ENCODE measurements at places on chromosomes 7 and 10. TPM values are rescaled to one million over a fixed set of nuclear protein-coding genes. Genes with fewer than 3 reads are reported as not detected.

DNA sequence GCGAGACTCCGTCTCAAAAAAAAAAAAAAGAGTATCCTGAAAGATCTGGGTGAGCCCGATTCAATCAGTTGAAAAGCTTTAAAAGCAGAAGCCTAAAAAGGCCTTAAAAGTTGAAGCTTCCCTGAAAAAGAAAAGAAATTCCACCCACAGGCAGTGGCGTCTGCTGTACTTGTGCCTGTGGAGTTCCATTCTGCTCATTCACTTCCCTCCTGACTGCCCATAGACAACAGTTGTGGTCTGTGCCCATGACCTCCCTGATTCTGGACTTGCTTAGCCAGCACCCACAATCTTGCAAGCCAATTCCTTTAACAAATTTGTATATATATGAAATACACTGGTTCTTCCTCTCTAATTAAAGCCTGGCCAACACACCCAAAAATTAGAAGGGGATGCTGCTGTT is 141.7 kb downstream of the DLG5 start:
- DNase-seq, result no peak

DNA sequence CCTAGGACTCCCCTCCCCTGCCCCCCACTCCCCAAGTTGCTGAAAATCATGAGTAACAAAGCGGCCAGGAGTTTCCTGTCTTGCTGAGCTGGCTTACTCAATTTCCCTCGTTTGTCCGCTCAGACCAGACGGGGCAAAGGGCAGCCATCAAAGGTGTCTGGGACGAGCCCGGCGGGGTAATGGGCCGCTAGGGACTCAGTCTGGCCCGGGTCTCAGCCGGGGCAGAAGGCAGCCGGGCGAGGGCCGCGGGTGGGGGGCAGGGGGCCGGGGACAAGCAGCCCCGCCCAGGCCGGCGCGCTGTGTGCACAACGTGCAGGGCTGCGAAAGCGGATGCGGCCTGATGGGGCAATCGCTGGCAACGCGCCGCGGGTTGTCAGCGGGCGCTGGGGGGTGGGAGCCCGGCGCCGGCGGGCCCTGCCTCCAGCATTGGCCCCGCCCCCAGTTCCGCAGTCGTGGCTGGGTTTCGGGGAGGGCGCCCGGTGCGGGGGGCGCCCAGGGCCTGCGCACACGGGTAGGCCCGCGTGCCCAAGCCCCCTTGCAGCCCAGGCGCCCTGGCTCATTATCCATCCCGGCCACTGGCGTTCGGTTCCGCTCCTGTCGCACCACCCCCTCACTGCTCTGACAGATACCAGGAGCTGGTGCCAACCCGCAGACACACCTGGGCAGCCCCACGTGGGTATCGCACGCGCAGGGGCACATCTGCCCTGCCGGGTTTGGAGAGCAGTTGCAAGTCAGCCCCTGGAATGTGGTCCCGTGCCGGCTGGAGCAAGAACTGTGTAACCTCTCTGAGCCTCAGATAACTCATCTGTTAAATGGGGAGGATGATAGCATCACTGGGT is 35.1 kb downstream of the DNAJB12 start:
- DNase-seq, result peak; percentile 96

DNA sequence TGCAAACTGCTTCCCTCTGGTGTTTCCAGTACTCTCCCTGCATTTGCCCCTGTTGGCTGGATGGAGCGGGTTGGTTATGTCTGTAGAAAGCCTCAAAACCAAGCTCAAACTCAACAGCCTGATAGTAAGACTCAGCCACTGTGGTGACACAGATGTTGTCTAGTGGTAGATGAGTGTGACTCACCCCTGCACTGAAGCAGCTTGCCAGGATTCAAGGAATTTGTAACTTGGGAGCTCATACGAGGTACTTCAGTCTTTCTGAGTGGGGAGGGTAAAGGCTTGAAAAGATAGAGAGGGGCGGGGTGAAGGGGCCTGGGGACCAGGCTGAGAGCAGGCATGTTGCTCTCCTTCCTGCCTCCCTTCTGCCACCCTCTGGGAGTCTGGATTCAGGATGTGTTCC is 22.9 kb upstream of the AQP1 start:
- DNase-seq, result no peak

- DNase-seq, result no peak
These were observed 4.8 kb upstream of the DNAAF5 start for GRCh38 chr7:721619-722248.

- DNase-seq, result no peak
These were observed 11.4 kb downstream of the NPVF start for GRCh38 chr7:25216837-25217236.

- no peak for DNase-seq
These were observed 127.8 kb downstream of the CELF2 start for GRCh38 chr10:11145495-11145855.

DNA sequence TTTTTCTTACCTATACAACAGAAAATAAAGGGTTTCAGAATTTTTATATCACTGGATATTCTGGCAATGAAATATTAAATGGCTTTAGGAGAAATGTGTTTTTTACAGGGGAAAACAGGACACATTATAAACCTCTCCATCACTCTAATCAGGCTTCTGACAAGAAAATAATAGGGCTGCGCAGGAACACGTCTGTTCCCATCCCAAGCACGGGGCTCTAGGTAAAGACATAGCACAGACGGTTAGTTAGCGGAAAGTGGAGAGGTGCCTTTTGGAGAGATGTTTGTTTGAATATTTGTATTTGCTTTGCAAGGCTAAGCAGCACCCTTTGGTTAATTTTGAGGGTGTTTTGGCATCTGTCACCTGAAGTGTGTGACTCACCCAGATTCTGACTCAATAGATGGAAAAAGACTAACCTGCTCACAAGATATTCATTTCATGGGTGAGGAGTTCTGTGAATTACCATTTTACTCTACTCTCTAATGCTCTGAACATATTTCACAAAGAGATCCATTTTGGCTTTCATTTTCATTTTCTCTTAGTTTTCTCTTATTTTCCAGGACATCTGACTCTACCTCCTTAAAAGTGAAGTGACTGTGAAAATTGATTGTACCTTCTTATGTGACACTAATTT is 174.5 kb upstream of the AKR1E2 start:
- no peak for DNase-seq

GRCh38 chr7:110407242-110407641 is 683.7 kb upstream of the LRRN3 start:
- DNase-seq, result no peak

DNA sequence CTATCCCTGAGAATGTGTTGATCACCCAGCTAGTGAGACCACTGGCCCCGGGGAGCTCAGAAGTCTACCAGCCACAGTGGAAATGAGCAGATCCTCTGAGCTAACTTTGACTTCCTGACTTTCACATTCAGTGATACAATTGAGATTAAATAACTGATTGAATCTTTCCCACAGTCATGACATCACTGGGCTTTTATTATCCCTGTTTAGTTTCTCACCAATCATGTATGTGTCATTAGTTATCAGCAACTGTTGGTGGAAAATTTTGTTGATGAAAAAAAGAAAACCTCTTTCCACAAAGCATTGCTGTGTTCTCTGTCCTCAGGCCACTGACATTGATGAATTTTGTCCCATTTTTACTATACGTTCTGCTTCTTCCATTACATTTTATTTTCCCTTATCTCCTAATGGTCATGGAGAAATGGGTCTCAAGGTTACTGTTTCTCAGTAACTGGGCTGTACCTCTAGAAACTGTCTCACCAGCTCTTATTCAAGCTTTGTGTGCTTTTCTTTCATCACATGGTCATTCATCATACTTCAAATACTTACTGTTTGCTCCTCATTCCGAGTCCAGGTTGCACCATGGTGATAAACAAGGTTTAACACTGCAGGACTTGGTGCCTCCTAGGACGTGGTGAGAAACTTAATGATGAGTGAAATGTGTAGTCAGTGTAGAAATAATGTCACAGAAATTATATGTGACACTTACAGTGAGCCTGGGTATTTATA is 304.7 kb downstream of the CDK14 start:
- DNase-seq, result no peak

DNA sequence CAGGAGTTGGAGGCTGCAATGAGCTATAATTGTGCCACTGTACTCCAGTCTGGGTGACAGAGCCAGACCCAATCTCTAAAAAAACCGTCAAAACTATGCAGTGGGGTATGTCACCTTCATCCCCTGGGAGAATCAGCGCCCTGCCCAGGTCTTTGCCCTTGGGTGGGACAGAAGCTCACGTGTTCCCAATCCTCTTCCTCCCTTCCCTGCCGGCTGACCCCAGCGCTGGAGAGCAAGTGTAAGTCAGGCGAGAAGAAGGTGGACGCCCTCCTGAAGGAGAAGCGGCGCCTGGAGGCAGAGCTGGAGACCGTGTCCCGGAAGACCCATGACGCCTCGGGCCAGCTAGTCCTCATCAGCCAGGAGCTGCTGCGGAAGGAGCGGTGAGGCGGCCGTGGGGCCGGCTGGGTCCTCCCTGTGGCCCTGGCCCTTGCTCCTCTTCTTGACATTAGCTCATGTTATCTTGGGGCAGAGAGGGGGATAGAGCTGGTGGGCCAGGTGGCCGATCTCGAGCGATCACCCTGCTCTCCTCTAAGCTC is 64.8 kb upstream of the GTF2IRD1 start:
- no peak for DNase-seq

ADRB1 gene
- 0.24 TPM for total RNA-seq

SKIDA1 gene
- 10.4 TPM for total RNA-seq

TSPAN33 gene
- 22.1 TPM for total RNA-seq

PHYHIPL gene
- total RNA-seq, result not detected

KIAA1549 gene
- 6.0 TPM for total RNA-seq
